Stimulated activated naive CD4-positive, alpha-beta T cell (primary cell): ENCODE measurements at places on chromosomes 4 and X.

DNA sequence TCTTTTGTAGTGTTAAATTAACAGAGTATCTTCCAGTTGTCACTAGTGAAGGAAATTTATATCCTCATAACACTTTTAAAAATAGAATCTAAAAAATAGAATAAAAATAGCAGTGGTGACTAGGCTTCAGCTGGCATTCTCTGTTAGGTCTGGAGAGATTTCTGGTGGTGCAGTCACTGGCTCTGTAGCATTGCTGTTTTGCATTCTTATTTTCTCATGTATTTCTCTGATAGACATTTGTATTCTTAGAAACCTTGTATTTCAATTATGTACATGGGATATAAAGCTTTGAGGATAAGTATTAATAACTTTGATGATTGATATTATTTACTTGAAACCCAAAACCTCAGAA lies 87.6 kb downstream of the TMEM131L start:
- DNase-seq: no peak

- no peak for DNase-seq
Observed at GRCh38 chr4:173370130-173370476, 651 bp upstream of the SAP30 start.

DNA sequence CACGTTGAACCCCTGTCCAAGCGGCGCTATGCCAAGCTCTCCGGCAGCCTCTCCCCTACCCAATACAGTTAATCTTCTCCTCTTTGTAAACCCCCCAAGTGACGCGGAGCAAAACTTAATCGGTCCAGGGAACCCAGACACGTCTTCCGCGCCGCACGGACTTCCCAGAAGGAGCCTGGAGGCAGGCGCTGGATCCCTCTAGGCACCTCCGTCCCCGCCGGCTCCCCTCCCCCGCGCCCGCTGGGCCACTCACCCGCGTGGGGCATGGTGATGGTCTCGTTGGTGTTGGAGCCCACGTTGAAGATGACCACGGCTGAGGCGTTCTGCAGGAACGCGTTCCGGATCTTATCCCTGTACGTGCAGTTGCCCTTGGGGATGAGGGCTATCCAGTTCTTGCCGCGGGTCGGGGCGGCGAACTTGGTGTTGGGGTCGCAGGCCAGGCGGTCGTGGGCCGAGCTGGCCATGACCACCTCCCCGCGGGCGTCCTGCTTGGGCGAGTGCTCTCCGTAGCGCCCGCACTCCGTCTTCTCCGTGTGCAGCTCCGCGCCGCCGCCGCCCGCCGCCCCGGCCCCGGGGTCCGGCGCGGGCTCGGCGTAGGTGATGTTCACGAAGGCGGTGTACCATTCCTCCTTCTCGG lies 1.1 kb downstream of the RNF150 start:
- DNase-seq: no peak

DNA sequence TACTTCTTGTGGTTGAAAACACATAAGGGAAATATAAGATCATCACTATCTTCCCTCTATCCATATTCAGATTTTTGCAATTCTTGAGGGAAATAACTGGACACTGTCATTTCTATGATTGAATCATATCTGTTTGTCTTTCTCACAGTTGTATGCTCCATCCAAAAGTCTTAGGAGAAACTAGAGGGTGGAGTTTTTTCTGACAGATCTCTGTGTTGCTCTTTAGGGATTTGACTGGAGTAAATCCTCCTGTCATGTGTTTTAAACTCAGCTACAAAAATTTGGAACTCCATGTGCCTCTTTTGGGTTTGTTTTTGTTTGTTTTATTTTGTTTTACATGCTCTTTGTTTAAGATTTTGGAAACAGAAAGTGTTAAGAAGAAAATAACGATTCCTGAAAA lies 136.5 kb downstream of the SPATA18 start:
- DNase-seq: no peak

DNA sequence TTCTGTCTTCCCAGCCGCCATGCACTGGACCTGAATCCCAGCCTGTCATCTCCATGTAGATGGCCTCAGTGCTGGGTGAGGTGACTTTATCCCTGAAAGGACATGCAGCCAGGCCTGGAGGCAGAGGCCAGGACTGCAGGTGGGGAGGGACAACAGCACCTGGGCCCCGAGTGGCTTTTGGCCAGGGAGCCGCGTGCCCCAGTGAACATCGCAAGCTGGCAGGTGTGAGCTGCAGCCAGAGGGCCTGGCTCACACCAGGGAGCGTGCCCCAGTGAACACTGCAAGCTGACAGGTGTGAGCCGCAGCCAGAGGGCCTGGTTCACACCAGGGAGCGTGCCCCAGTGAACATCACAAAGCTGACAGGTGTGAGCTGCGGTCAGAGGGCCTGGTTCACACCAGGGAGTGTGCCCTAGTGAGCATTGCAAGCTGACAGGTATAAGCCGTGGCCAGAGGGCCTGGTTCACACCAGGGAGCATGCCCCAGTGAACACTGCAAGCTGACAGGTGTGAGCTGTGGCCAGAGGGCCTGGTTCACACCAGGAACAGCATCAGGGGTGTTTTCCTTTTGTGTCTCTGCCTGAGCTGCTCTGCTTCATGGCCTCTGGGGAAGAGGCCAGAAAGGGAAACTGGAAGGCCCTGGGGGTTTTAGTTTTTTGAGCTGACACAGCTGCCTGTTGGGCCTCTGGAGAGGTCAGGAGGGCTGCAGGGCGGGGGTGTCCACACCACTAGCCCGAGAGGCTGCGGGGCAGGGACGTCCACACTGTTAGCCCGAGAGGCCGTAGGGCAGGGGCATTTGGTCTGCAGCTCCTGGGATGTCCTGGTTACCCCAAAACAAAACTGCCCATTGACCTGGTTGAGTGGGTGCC lies 22.7 kb upstream of the PSAPL1 start:
- DNase-seq: no peak

DNA sequence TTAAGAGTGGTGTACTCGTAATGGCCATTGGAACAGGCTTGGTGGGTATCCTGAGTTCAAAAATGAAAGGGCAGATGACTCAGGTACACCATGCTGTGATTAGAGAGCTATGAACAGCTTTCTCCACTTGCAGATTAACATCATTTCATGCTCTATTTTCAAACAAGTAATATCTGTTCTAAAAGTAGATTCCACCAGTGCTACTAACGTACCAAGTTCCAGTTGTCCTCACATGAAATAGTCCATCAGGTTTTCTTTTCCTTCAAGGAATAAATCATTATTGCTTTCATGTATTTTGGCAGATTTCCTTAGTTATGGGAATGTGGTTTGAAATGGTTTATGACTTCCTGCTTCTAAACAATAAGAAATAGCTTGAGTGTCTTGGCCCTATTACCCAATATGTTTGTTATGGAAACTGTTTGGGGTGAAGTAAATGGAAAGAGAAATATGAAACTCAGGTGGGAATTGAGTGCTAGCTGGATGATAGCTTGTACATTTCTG lies 49.9 kb downstream of the PCDH7 start:
- no peak for DNase-seq

DNA sequence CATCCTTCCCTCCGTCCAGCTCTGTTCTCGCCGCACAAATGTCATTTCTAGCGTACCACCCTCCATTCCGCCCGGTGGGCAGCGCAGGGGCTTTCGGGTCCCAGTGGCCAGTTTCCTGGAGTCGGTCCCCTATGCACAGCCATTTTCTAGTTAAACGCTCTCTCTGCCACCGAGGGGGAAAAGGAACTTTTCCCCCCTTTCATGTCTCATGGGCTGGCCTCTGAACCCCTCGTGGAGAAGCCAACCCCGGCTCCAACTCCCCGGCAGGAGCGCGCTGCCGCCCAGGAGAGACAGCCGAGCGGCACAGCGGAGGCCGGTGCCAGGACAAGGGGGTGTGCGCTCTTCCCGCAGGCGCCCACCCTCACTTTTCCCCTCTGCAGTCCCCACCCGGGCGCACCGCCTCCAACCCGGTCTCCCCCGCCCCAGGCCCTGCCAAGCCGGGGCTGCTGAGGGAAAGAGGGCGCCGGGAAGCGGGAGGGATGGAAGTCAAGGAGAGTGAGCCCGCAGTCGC lies 662 bp downstream of the APBB2 start:
- DNase-seq: no peak

DNA sequence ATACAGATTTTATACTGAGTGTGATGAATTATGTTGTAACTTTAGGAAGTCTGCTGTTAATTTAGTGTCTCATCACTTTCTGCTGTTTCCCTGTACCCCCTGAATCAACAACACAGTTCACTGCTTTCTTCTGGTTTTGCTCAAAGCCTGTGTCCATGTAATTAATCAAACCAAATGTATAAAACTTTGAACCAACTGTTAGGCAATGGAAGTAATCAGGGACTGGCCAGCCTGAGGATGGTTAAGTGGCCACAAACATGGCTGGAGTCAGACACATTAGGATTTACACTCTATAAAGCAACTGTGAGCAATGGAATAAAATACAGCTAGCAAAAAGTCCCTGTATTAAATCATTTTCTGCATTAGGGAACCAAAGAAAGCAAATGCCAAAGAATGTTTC lies 42.6 kb downstream of the CXCL1 start:
- DNase-seq: no peak

DNA sequence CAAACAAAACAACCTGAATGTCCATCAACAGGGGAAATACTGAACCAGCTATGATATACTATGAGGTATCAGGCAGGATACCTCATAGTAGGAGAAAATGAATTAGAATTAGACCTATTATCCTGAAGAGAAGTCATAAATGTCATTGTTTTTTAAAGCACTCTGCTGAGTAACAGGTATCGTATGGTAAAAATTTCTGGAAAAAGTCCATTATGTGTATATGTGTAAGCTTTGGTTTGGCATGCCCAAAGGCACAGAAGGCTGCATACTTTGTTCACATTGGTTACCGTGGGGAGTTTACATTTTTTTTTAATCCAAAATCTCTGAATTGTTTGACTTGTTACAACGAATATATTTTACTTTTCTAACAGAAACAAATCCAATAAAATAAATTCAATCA lies 70.5 kb downstream of the RPS3A start:
- DNase-seq: no peak

DNA sequence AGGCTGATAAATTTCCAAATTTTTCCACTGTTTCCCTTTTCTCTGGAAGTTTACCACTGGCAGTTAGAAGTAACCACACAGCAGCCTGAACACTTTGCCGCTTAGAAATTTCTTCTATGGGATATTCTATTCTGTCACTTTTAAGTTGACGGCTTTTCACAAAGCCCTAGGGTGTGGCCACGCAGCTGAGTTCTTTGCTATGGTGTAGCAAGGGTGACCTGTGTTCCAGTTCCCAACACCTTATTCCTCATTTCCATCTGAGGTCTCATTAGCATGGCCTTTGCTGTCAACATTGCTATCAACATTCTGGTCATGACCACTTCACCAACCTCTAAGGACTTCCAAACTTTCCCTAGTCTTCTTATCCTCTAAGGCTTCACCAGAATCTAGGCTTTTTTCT lies 45.4 kb upstream of the NFKB1 start:
- DNase-seq: no peak

DNA sequence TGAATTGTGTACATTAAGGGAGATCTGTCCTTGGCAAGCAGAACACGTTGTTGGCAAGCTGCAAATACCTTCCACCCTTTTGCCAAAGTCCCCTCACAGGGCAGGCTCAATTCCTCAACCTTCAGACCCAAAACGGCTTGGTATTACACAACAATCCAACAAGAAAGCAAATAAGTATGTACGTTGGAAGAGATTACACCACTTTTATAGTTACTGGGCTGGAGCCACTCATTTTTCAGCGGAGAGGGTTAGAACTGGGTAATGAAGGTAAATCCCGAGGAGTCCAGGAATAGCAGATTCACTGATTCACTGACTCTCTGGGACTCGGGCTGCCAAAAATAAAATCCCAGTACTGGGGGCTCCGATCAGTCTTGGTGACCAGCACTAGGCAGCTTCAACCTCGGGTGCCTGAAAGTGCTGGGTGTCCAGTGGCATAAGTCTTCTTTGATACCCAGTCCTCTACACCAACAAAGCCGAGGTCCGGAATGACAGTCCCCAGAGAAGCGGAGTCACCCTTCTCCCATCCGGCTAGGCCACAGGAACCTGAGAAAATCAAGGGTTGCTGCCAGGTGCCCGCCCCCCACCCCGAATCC lies 587 bp downstream of the TIMM8A start:
- no peak for DNase-seq

- DNase-seq: no peak
Observed at GRCh38 chr4:7781993-7782392, 157.7 kb downstream of the AFAP1 start.

GRCh38 chr4:168853770-168854169 lies 156.3 kb downstream of the CBR4 start:
- DNase-seq: no peak

DNA sequence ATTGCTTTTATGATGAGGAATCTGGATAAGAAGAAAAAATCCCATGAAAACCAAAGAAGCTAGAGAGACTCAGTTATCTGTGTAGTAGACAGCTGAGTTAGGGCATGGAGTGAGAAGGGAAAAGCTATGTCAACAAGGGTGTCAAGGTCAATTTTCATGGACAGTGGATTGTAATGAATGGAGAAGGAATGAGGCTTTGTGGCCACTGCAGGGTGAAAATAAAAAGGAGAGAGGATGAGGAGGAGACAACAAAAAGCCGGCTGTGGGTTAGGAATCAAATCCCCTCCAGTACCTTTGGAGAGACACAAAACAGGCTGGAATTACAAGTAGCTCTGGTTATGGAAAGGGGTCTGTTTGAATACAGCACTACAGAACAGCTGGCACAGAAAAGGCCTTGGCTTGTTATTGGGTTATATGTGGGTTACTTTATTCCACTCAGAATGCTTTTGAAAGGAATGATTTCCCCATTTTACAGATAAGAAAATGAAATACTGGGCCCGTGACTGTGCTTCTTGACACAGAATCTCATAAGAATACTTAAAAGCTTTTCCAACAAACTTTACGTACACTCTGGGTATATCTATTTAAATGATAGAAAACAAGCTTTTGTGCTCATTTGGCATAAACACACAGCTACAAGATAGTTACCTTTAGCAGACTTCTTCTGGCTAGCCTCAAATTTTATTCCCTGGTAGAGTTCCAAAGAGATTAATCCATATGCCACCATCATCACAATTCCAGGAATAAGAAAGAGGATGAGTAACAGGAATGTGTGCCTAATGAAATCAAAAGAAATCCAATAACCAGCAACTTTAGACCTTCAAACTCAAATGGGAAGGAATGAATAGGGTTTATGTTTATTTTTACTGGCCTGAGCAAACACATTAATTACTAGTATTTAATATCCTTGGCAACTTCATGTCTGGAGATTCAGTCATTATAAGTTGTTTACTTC lies 7.5 kb downstream of the CCKAR start:
- no peak for DNase-seq

- DNase-seq: no peak
Observed at GRCh38 chrX:47864300-47864699, 27.6 kb downstream of the ZNF81 start.

GRCh38 chr4:75630937-75631329 lies 605 bp upstream of the CDKL2 start:
- no peak for DNase-seq

DNA sequence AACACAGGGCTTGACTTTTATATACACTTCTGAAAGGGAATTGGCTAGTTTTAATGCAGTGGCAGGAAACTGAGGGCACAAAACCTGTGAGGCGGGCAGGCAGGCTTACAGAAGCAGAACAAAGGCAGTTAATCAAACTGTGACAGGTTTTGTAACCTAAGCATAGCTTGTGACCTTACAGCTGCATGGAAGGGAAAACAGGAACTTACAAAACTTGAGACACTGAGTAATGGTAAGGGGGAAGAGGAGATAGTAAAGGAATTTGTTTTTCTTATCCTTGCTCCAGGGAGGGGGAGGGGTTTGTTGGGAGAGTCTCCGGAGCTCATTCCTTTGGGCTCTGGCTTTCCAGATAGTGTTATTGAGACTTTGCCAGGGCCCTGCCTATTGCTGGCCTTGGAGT lies 55.6 kb downstream of the SLITRK4 start:
- DNase-seq: no peak

- DNase-seq: peak; percentile 84
Observed at GRCh38 chrX:153723351-153724251, 586 bp downstream of the BCAP31 start.

GRCh38 chrX:74781507-74782034 lies 143.7 kb downstream of the NEXMIF start:
- no peak for DNase-seq
